ENCODE measurements at places on chromosomes 1 and 21. TPM values are rescaled to one million over a fixed set of nuclear protein-coding genes. Genes with fewer than 3 reads are reported as not detected.

LHX8 gene
- total RNA-seq = not detected

PLPP3 gene
- 58.1 TPM for total RNA-seq

TRIM45 gene
- 1.5 TPM for total RNA-seq

OR2T35 gene
- total RNA-seq = not detected

SRSF11 gene
- total RNA-seq = 62.3 TPM

OR6N1 gene
- not detected for total RNA-seq

MANEAL gene
- 1.6 TPM for total RNA-seq

DNA sequence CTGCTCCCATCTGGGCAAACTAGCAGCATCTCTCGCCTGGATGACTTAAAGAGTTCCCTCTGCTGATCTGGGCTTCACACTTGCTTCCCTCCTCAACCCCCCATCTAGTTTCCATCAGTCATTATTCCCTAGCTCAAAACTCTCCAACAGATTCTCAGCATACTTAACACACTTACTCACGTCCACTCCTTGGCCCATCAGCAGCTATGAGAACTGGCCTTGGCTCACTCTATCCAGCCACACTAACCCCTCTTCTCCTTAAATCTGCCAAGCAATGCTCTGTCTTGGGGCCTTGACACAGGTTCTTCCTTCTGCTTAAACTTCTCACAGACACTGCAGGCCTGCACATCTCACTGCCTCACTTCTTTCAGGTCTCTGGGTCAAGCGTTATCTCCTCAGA, 41.6 kb downstream of the GNG12 start:
- DNase-seq = no peak

GRCh38 chr1:118209648-118210047, 24.6 kb upstream of the SPAG17 start:
- no peak for DNase-seq

GRCh38 chr1:44565259-44565750, 109.0 kb downstream of the TMEM53 start:
- DNase-seq = no peak

DNA sequence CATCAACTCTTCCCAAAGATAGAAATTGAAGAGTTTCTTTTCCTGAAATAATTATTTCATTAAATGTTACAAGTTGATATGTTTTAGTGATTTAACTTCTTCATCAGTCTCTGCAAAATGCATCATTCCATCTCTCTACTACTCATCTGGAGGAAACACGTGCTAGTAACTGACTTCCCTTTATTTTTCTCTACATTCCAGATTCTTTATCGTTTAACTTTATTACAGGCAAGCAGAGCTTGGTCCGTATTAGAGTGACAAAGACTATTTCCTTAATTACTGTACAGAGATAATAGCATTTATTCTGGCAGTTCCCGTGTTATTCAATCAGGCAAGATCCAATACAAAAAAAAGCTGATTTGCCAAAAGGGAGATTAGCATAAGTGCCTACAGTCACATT, 88.6 kb downstream of the TM2D1 start:
- DNase-seq = peak; percentile 77

DNA sequence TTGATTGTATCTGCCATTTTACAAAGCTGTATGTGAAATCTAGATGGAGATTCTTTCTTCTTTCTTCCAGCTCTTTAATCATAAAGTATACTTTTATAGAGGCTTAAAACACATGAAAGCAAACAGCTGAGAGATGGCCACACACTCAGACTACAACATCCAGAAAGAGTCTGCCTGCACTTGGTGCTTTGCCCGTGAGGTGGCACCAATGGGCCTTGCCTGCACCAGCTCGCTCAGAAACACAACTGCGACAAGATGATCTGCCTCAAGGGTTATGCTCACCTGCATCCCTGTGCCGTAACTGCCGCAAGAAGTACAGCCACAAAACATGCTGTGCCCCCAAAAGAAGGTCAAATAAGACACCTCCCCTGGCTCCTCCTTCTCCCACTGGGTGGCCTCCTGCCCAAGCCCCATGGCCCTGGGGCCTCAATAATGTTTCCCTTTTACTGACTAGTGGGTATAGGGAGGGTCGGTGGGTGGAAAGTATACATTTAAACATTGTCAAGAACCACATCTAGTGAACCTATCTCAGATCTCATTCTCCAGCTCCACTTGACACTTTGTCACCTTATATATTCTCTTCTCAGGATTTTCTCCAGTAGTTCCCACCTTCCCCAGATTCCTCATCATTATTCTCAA, 66.7 kb upstream of the ANGPTL3 start:
- peak; percentile 63 for DNase-seq

DNA sequence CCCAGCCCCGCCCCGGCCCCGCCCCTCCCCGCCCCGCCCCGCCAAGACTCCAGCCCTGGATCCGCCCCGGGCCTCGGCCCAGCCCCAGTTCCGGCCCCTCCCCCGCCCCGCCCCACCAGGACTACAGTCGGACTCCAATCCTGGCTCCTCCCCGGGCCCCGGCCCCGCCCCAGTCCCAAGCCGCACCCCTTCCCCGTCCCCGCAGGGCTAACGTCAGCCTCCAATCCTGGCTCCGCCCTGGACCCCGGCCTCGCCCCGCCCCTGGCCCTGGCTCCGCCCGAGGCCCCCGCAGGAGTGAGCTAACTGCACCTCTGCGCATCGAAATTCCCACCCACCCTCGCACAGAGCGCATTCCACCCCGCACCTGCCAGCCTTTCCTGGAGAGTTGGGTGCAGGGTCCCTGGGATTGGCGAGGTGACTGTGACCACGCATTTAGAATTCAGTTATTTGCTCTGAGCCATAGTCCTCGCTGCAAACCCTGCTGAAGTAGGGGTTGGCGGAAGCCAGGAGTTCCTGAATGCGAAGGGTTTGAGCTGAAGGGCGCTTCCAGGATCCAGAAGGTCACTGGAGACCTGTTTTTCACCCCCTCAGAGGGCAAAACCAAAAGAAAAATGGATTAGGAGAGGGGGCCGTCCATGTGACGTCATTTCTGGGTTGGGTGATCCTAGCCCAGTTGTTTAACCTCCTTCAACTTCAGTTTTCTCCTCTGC, 588 bp upstream of the IGSF8 start:
- peak; percentile 96 for DNase-seq

- no peak for DNase-seq
These were observed 160.5 kb downstream of the PEX14 start for GRCh38 chr1:10635085-10635896.

DNA sequence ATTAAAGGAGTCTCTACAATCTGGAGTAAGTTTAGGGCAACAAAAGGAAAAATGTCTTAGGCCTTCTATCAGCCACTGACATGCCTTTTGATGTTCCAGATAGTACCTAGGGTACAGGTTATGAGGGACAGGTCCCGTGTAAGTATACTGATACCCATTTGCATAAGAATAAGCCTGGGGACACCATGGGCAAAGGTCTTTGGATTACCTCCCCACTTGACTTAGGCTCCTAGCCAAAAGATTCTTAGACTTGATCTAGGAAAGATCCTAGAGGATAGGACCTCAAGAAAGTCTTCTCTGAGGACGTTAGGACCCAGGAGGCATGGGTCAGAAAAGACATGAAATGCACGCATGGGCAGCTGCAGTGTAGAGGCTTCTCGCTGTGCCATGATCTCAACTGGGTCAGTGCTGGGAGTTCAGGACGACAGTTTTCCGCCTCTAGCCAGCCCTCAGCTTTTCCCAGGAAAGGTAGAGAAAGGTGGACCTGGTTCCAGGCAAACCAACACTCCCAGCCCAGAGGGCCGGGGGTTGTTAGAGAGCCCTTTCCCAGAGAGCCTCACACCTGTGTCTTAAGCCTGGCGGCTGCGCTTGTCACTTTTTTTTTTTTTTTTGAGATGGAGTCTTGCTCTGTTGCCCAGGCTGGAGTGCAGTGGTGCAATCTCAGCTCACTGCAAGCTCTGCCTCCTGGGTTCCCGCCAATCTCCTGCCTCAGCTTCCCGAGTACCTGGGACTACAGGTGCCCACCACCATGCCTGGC, 26.6 kb downstream of the MSTO1 start:
- no peak for DNase-seq

DNA sequence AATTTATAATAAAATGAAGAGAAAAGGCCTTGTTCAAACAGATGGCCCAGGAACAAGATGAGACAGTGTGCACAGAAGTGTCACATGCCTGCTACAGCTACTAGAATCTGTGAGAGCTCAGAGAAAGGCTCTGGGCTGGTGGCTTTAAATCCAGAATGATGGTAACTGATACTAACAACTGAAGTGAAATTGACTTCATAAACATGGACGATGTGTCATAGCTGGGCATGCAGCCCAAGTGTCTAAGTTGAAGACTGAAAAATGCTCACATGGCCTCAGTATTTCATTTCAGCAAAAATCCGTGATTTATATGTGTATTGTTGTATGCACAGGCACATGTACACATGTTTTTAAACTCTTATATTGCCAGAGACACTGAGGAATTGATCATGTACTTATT, 208.3 kb upstream of the RUNX1 start:
- peak; percentile 97 for DNase-seq

DNA sequence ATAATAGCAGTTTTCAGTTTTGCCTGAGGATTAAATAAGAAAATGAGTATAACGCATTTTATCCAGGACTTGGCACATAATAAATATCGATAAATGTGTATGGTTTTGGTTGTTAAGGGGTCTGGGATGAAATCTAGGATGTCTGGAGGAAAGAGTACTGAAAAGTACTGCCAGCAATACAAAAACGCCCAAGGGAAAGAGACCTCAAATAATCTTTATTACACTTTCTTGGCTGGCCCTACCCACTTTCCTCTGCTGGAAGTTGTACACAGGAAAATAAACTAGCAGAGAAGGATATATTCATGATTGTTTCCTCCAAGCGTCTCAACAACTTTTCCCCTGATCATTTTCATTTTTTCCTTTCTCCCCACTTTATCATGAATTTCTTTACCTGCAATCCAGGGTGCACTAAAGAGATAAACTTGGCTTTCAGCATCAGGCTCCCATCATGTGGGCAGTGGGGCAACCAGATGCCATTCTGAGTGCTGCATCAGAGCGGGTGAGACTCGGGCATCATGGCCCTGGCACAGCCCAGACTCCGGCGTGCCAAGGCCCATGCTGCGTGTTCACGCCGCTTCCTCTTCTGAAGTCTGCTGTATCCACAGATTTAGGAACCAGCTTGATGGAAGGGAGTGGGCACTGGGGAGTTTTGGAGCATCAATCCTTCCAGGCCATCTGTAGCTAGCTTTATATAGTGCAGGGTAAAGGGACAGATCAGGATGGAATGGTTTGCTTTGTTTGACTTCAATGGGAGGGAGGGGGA, 35.8 kb upstream of the PLXNA2 start:
- no peak for DNase-seq

DNA sequence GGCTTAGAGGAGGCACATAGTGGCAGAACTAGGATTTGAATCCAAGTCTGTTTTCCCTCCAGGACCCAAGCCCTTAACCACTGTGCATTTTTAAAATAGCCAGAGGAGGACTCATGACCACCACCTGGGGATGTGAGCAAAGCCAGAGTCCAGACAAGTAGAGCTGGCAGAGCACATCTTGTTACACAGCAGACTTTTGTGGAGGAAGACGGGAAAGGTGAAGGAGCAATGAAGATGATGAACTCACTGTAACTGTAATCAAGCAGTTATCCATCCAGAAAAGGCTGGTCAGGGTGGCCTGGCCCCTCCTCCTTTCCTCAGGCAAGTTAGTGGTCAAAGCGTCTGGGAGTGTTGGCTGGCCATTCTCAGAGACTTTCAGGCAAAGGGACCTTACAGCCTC, 50.9 kb downstream of the SLC44A3 start:
- no peak for DNase-seq

Measured in lung microvascular endothelial cell (primary cell).